SHP77 treated with DMSO at 0.1 percent for 48 hours (cell line): ENCODE measurements at places on chromosomes 3 and 15.

DNA sequence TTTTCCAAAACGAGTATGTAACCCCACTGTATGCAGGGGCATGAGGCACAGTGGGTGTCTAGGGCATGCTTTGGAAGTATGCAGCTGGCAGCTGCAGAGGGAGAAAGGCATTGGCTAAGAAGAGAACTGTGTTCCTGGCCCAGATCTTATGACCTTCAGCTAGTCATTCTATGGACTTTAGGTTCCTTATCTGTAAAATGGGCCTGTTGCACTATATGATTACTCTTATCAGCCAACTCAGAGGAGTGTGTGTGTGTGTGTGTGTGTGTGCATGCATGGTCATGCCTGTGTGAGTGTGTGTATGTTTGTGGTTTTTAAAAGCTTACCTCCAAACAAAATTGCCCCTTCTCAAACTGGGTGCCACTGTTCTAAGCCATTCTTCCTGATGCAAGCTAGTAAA is 27.4 kb upstream of the CHST2 start:
- no peak for DNase-seq

GRCh38 chr15:86540840-86541467 is 461.3 kb downstream of the AGBL1 start:
- no peak for DNase-seq

DNA sequence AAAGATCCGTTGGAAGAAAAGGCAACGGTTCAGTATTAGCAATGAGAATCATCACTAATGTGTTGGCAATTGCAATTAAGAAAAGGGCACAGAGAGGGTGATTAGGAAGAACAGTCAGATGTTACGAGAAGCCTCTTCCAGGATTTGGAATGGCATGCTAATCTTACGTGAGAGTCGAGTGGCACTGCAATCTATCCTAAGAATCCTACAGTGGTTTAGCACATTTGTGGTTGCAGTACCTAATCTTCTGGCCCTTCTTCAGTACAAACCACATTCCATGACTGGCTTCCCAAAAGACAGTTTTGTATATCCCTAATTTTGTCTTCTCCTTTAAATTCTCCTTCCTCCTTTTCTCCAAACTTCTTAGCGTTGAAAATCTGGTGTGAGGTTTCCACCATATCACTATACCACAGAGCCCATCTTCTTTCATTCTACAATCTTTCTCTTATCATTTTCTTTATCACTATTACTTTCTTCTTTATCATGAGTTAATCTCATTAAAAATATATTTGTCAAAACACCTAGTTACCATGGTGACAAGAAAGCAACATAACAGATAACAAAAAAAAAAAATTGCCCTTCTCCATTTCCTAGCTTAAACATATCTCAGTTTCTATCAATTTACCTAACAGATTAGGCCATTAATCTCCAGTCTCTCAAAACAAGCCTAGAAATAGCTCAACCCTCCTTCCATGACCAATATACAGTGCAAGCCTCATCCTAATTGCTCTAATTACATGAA is 60.1 kb downstream of the IGSF11 start:
- no peak for DNase-seq

GRCh38 chr15:73334086-73334485 is 34.7 kb downstream of the HCN4 start:
- DNase-seq, result no peak

DNA sequence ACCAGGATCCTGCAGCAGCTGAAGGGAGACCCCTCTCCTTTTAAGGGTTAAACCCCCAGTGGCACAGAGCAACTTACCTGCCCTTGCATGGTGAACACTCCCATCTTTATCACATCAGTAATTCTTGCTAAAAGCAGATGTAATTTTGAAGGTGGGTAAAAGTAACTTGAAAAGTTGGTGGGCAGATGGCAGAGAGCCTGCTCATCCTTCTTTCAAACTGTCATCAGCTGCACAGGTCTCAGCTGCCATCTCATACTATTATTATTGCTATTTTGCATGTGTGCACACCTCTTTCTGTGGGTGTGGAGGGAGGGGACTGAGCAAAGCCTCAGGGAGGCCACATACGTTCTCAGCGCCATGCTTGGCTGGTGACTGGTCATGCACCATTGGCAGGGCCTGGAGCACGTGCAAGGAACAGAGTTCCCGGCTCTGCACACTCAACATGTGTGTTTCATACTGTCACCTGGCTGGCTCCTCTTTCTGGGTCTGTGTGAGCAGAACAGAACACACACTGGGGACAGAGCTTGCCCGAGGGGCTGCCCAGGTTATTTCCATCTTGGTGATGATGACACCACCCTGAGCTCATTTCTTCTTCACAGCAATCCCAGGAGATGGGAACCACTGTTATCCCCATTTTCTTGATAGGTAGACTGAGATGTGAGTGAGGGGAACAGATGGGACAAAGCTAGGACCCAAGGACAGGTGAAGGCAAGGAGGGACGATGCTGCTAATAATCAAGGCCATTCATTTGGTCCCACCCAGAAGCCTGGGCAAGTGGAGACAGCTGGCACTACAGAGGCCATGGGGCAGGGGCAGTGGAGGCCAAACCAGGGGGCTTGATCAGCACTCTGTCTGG is 95.8 kb upstream of the KLF13 start:
- DNase-seq, result no peak

- DNase-seq, result no peak
These were observed 41.6 kb downstream of the NR2C2 start for GRCh38 chr3:14988988-14989394.

- peak; percentile 71 for DNase-seq
These were observed 54.7 kb upstream of the GK5 start for GRCh38 chr3:142279965-142280590.

DNA sequence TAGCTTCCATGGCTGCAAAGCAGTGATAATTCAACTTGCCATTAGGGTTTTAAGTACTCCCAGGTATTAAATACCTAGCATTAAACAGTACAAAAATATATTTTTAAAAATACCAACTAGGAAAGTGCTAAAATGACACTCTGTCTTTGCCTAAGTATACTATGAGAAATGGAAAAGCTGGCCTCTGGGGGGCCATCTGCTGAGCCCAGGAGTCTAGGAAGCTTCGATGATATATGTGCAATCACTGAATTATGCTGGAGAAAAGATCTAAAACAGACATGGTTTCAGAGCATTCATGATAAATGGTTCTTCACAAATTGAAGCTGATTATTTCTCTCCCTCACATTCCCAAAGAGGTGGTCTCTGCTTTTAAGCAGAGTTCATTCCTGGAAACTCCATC is 191.8 kb downstream of the OPA1 start:
- no peak for DNase-seq

- DNase-seq, result no peak
These were observed 132.5 kb downstream of the MAP2K5 start for GRCh38 chr15:67674983-67675382.

DNA sequence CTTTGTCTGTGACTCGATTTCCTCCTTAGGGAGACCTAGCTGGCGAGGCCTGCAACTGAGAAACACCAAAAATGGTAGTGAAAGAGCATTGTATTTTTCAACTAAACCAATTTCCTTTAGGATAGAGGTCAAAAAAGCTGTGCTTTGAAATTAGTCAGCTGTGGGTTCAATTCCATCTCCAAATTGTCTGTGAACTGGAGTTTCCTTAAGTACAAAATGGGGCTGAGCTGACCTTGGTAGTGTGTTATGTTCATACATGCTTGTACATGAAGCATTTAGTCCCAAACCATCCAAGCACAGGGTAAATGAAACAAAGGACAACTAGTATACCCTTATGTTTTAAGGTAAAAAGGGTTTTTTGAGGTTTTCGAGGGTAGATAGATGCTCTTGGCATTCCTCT is 99.3 kb downstream of the RARB start:
- DNase-seq, result no peak

- no peak for DNase-seq
These were observed 33.9 kb downstream of the RAB27A start for GRCh38 chr15:55255714-55256113.

DNA sequence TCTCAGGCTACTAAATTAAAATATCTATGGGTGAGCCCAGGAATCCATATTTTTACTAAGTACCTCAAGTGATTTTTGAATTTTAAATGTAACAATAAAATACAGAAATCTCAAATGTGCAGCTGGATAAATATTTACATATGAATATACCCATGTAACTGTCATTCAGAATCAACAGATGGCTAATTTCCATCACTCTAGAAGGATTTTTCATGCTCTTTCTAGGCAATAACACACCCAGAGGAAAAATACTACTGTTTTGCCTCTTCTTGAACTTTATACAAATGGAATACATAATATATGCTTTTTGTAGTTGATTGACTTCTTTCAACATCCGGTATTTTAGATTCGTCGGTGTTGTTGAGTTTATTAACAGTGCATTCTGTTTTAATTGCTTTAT is 601.3 kb upstream of the NECTIN3 start:
- DNase-seq, result peak; percentile 53

DNA sequence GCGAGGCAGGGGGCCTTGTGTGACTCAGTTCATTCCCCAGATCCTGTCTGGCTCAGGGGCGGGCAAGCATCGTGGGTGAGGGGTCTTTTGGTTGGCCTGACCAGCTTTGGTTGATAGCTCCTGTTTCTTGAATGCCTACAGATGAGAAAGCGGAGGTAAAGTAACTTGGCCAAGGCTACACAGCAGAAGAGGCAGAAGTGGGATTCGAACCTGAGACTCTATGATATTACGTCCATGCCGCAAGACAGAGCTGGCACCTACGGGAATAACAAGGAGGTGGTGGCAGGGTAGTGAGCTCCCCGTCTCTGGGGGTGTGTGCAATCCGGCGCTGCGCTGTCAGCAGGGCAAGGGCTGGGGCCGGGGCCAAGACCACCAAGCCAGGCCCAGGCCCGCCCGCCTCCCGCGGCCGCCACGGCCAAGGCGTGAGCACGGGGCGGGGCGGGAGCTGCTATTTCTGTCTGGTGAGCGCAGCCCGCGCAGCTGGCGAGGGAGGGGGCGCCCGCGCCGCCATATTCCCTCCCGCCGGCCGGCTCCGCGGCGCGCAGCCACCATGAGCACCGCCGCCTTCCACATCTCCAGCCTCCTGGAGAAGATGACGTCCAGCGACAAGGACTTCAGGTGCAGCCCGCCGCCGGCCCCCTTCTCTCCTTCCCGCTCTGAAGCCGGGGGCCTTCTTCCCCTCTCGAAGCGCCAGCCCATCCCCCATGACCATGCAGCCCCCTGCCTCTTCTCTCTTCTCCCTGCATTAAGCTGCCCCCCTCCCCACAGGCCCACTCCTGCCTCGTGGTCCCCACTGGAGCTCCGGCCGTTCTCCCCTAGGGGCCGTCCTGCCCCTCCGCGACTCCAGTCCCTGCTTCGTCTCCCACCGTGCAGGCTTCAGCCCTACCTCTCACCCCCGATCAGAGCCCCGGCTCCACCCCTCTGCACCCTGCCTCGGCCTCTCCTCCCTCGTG is at the start of gene CAND2:
CAND2 (plus strand) TSS at position 510 of the 953 bp plus-strand sequence; CDS start at position 551, 41 bp downstream.
- DNase-seq, result peak; percentile 34

GRCh38 chr3:46931631-46932331 is 44.8 kb downstream of the CCDC12 start:
- DNase-seq, result no peak

- DNase-seq, result no peak
These were observed 68.5 kb downstream of the SAMMSON start for GRCh38 chr3:70067860-70068521.

GRCh38 chr3:156691920-156692319 is 17.5 kb downstream of the TIPARP start:
- DNase-seq, result no peak

- DNase-seq, result no peak
These were observed 23.7 kb downstream of the HDC start for GRCh38 chr15:50241684-50242450.

- no peak for DNase-seq
These were observed 59.0 kb downstream of the FRMD4B start for GRCh38 chr3:69326855-69327300.

DNA sequence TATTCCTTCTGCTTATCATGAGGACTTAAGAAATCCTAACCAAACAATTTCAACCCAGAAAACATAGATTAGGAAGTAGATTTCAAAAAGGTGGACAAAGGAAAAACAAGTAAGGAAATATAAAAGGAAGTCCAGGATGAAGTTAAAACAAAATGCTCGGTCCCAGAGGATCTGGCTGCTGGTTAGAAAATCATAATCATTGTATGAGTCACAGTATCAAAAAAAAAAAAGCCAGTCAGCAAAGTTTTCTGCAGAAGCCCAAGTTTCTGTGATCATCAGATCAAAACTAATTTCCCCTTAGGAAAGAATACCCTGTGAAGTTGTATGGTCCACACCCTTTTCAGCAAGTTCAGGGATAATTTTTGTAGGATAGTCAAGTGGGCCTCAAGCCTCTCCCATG is 43.0 kb upstream of the LRTM1 start:
- DNase-seq, result no peak

DNA sequence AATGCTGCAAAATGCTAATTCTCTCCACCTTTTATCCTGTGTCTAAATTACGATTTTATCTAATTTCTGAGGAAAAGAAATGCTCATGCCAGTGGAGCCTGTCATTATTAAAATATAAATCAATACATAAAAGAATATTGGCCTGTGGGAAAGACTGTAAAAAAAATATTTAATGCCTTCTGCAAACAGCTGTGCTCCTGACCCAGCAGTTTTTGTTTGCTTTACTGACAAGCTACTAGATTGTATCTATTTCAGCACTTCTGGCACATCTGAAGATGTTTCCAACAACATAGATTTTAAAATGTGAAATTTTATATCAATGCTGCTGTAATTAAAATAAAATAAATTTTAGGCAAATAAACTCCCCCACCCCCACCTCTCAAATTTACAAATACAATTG is 493.6 kb upstream of the AGTR1 start:
- no peak for DNase-seq

DNA sequence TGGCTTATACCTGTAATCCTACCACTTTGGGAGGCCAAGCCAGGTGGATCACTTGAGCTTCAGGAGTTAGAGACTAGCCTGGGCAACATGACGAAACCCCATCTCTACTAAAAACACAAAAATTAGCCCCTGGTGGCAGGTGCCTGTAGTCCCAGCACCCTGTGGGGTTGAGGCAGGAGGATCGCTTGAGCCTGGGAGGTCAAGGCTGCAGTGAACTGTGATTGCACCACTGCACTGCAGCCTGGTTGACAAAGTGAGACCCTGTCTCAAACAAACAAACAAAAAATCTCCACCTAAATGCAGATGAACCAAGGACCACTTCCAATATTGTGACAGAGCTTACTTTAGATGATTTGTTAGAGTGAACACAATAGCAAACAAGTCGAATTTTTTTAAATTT is 53.7 kb downstream of the TP53BP1 start:
- DNase-seq, result no peak

GRCh38 chr15:42457445-42458442 is 33.2 kb downstream of the ZNF106 start:
- DNase-seq, result no peak

DNA sequence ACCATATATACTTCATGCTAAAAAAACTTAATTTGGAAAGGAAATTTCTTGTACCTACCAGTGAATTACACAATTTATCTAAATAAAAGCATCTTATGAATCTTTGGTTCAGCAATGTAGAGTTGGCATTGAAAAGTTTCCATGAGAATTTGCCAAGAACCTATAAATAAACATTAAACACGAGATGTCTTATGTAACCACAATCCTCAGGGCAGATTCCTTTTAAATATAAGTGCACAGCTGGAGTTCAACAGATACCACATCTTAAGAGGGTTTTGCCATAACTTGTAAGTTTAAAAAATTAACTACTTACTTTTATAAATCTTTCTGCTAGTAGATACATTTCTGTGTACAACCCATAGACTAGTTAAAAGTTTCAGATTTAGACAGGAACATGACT is 499.3 kb upstream of the ARRDC4 start:
- DNase-seq, result no peak
